GM12891 (cell line): ENCODE measurements at places on chromosomes 2 and 18.

DNA sequence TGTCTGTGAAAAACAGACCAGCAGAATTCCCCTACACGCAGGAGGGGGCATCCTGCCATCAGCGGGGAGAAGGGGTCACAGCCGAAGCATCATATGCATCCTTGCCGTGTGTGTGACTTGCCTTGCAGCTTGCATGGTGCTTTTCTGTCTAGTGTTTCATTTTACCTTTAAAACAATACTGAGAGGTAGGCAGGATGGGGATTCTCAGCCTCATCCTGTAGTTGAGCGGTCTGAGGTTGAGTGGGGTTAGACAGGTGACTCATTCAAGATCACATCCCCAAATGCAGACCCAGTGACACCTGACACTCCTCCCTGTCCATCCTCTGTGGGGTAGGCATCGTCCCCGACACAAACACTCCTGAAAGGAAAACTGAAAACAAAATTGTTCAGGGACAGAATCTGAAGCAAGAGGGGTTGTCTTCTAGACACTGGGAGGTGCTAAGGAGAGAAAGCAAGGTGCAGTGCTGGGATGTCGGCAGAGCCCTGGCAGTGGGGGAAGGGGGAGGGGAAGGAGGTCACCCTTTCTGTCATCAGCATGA is 7.9 kb downstream of the ARL4C start:
- no peak for DNase-seq

DNA sequence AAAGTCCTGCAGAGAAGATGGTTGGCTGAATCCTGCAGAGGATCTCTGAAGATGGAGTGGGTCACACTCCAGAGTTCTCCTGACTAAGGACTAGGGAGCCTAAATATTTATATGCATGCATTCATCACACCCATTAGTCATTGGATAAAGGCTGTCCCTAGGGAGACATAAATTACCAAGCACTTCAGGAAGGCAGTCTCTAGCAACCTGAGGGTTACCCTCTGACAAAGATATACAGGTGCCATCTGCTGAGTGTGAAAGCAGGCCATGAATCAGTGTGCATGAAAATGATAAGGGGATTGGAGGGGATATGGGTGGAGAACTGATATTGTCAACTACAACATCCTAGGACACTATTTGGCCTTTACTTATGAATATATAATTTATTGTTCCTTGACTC is 294.8 kb upstream of the DDX18 start:
- no peak for DNase-seq

- no peak for DNase-seq
Observed at GRCh38 chr2:25274868-25275574, 66.7 kb downstream of the DNMT3A start.

GRCh38 chr2:70995426-70995729 is 705 bp upstream of the TEX261 start:
- peak; percentile 54 for DNase-seq

- DNase-seq = no peak
Observed at GRCh38 chr2:189425676-189426075, 15.6 kb upstream of the WDR75 start.

DNA sequence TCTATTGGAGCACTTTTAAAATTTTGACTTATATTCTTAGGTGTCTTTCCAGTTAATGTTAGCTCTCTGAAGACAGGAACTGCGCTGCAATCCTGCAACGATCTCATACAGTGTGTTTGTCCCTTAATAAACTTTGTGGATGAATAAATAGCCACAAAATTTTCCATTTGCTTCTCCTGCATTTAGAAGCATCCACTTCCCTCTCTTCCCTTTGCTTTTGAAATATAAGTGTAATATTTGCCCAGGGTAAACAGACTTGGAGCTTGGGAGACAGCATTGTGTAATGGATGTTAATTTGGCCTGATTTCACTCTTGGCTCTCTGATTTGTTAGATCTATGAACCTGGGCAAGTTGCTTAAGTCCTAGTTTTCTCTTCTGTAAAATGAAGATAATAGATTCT is 58.2 kb upstream of the CD28 start:
- no peak for DNase-seq

DNA sequence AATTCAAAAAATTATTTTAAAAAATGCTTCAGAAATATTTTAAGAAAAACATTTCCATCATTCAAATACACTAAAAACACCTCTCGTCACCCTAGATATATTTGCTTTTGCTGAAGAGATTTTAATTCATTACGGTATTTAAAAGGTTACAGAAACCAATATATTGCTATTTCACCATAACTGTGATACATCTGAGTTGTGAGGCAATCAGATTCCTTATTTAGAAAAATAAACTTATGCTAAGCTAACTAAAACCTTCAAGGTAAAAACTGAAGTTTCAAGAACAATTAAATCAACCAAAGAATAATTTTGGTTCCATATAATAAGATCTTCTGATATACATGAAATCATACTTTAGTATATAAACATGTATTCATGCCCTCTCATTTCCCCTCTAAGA is 32.8 kb downstream of the PELI1 start:
- DNase-seq = no peak

- DNase-seq = no peak
Observed at GRCh38 chr2:157469726-157470125, 25.8 kb upstream of the CYTIP start.
